ENCODE measurements at places on chromosomes 6 and 20.

GRCh38 chr6:6217855-6218758 lies 102.4 kb downstream of the F13A1 start:
- no peak for DNase-seq

DNA sequence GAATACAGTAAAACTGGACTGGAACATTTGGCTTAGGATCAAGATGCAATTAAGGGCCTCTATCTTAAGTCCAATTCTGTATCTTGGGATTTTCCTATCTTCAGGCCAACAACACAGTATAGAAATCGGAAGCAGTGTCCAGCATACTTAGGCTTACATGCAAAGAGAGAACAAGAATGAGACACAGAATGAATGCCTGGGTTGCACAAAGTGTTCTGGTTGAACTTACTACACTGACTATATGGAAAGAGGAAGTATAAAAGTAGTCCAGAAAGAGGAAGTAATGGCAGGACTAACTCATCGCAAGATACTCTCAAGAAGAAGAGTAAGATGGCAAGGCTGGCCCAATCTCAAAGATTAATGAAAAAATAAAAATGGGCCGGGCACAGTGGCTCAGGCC lies 87.6 kb downstream of the BTBD9 start:
- DNase-seq = no peak

DNA sequence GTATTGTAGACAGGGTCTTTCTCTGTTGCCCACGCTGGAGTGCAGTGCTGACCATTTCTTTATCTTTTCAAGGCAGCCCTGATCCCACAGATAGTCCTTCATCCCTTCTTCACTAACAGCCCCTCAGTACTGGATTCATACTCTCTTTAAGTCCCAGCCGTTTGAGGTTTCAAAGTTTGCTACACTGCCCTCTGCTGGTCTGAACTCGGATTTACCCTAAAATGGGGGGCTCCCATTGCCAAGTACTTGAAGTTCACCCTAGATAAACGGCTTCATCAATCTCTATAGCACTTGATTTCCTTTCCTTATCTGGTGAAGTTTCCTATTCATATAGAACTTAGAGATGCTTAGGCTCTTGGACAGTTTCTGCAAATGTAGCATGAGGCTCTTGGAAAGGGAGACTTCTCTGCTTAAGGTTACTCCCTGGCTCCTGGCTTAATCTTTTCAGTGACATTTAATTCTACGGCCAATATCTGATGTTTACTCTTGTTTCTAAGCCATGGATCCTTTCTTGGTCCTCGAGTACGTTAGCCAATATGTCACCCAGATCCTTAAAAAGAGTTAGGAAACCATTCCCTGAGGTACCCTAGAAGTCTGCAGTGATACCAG lies 21.4 kb upstream of the PREP start:
- DNase-seq = peak; percentile 80

DNA sequence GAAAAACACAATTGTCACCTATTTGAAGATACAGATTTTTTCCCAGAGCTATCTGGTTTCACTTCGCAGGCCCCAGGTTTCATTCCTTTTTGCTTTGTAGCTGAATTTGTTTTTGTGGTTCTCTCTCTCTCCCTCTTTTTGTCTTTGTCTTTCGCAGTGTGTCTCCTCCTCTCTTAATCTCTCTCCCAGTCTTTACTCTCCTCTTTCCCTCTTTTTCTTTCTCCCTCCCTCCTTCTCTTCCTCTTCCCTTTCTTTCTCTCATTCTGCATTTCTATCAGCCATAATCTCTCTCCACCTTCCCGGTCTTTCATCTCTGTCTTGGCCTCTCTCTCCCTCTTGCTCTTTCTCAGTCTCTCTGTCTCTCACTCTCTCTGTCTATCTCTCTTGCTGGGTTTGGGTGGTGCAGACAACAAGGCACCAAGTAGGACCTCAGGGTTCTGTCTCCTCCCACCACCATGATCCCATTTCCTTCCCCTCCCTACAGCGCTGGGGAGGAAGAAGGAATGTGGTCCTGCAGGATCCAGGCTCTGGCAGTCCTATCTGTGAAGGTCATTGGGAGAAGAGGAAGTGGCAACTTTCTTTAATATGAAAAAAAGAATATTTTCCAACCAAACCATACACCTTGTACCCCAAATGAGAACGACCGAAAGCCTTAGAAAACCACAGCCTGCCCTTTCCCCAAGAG lies 63.2 kb downstream of the BANF2 start:
- no peak for DNase-seq

GRCh38 chr6:128124713-128125112 lies 223.9 kb upstream of the THEMIS start:
- no peak for DNase-seq

GRCh38 chr6:140663772-140664171 lies 1289.3 kb upstream of the CITED2 start:
- DNase-seq = no peak

DNA sequence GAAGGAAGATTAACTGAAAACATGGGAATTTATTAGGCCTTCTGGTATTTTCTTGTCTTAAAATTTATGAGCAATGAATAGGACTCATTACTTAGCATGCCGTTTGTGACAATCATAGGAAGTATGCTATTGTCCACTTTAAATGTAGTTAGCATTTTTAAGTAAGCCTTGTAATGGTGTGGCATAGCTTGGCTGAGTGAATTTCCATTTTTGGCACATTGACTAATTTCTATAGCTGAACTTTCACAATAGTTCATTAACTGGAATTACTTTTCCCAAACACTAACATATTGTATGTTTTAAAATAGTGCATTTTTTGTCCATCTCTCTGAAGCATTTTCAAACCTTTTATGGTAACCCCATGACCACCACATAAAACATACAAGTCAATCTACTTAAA lies 15.7 kb downstream of the RSPO3 start:
- DNase-seq = no peak

DNA sequence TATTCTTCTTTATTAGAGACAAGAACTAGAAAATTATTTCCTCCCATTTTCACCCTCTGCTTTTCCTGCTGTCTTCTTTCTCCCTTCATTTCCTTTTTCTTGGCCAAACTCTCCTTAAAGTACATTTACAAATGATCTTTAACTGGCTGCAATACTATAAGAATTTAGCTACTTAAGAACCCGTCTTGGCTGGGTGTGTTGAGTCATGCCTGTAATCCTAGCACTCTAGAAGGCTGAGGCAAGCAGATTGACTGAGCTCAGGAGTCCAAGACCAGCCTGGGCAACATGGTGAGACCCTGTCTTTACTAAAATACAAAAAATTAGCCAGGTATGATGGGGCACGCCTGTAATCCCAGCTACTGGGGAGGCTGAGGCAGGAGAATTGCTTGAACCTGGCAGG lies 39.3 kb upstream of the SRPK1 start:
- no peak for DNase-seq

DNA sequence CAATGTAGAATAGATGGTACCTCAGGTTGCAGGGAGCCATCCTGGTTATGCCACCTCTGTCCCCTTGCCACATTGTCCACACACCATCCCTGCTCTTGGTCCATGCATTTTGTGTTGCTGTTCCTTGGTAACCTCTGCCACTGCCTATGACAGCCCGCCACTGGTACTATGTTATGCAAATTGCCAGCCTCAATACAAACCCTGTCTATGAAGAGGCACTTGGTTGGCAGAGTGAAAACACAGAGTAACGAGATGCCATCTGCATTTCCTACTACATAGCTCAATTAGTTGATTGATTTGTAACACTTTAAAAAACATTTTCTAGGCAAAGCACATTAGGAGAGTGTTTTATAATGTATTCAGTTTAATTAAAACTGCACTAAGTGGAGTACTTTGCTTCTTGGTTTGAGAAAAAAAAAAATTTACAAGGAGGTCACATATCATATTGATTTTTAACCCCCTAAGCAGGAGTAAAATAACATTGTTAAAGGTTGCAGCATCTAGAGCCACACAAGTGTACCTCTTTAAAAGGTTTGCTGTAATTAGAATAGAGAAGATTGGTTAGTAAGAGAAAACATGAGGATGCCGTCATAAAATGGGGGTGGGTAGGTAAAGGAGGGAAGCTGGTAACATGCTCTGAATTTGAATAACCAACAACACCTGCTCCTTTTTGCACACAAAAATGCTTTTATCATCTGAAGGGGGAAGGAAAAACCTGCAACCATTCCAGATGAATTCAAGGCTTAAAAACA lies 817.1 kb downstream of the KIF16B start:
- DNase-seq = no peak
